Activated naive CD8-positive, alpha-beta T cell treated with anti-CD3 and anti-CD28 coated beads, Interleukin-2, amount 50 U/mL, for 24 hours (primary cell): ENCODE measurements at places on chromosomes 12 and 14.
A peak's percentile ranks its signal among the peaks of the same experiment; 100 is the strongest.

GRCh38 chr12:104247698-104248097, 32.1 kb downstream of the TXNRD1 start:
- DNase-seq = no peak
- no peak overlapping the region for H3K4me3 ChIP-seq
- H3K27me3 ChIP-seq = peaks cover 3% of the 10 kb centered on the region
- no peaks in the 10 kb centered on the region for H3K36me3 ChIP-seq

- H3K27me3 ChIP-seq = no peaks in the 10 kb centered on the region
- no peak for DNase-seq
- no peak overlapping the region for H3K4me3 ChIP-seq
- no peak overlapping the region for H3K27ac ChIP-seq
- H3K4me1 ChIP-seq = no peaks in the 10 kb centered on the region
Measured at GRCh38 chr12:79993106-79993862, 58.4 kb upstream of the PPP1R12A start.

DNA sequence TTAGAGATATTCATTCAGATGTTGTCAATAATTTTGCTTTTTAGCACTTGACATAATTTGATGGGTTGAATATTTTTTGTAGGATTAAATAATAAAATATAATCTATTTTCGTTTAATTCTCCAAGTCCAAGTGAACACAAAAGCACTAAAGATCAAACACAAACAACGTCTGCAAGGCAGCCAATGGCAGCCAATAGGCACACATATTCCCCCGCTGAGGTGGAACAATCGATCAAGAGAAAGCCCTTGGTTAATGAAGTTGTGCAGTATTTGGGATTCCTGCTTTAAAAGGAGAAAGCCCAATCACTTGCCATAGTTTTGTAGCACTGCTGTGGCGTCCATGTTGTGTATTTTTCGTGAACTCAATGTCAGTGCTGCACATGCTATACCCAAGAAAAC, 1.5 kb downstream of the DHRS7 start:
- peaks cover 60% of the 10 kb centered on the region for H3K4me1 ChIP-seq
- peak overlapping the region; percentile 99 for H3K27ac ChIP-seq
- peak overlapping the region; percentile 99 for H3K4me3 ChIP-seq
- H3K27me3 ChIP-seq = no peaks in the 10 kb centered on the region
- no peak for DNase-seq

DNA sequence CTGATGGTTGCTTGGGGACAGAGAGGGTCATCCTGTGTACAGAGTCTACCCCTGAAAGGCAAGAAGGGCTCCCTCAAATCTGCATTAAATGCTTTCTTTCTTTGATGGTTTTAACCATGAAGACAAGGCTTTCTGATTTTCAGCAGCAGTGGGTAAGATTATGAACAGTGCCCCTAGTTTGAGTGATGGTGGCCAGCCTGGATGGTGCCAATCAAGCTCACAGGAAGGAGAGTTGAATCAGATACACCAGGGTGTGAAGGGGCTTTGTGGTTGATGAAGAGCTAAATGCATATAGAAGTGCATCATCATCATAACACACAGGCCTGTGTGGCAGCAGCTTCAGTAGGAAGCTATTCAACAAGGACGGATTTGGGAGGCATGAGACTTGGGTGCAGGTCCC, 5.7 kb downstream of the KRT85 start:
- no peaks in the 10 kb centered on the region for H3K27me3 ChIP-seq
- no peaks in the 10 kb centered on the region for H3K36me3 ChIP-seq
- H3K4me1 ChIP-seq = peaks cover 25% of the 10 kb centered on the region

- H3K27ac ChIP-seq = no peak overlapping the region
- no peaks in the 10 kb centered on the region for H3K36me3 ChIP-seq
- H3K4me1 ChIP-seq = peaks cover 7% of the 10 kb centered on the region
- H3K4me3 ChIP-seq = no peak overlapping the region
Measured at GRCh38 chr14:35875296-35875695, 49.2 kb downstream of the BRMS1L start.
